ENCODE measurements at places on chromosomes 3 and 15. TPM values are rescaled to one million over a fixed set of nuclear protein-coding genes. Genes with fewer than 3 reads are reported as not detected.

The GATM gene
- total RNA-seq = 91.3 TPM

The TUSC7 gene
- total RNA-seq = not detected

DNA sequence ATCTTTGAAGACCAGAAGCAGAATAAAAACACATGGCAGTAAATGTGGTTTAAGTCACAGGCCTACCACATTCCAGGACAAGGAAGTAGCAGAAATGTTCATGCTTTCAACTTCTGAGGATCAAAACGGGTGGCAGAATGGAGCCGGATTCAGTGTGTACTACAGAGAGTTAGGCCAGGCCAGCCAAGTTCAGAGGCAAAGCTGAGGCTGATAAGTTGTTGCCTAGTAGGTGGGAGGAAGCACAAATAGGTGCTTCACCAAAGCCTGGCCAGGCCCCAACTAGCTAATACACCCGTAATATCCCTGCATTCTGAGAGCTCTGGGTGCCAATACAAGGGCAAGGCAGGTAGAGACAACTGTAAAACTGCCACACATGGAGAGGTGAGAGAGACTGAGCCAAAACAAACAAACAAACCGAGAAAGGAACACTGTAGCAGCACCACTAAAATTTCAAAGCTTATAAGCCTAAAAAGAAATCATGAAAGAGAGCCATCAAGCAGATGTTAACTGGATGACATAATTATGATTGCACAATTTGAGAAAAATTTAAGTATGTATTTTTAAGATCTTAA, 156.4 kb upstream of the CBLB start:
- no peak for DNase-seq

DNA sequence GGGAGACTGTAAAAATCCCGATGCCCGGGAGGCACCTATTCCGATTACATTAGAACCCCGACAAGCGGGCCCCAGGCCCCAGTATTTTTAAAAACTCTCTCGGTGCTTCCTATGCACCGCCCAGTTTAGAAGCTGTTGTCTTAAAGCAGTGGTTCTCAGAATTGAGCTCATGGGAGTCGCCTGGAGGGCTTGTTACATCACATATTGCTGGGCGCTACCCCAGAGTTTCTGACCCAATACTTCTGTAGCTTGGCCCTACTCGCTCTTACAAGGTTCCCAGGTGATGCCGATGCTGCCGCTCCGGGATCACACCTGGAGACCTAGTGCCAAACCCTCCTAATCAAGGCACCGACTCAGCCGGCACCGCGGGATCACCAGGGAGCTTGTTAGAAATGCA, 35.2 kb downstream of the CPN2 start:
- DNase-seq = no peak

The CCDC39 gene
- total RNA-seq = 0.82 TPM

The GOLGA6L9 gene
- 4.1 TPM for total RNA-seq

DNA sequence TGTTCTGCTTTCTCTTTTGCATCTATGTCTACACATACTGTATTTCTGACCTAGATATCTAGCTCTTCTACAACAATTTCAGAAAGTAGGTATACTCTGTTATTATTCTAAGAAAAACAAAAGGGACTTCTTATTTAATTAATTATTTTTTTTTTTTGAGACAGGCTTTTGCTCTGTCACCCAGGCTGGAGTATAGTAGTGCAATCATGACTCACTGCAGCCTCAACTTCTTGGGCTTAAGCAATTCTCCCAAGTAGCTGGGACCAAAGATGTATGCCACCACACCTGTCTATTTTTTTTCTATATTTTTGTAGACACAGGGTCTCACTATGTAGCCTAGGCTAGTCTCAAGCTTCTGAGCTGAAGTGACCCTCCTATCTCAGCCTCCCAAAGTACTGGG, 130.6 kb downstream of the MBNL1 start:
- DNase-seq = no peak

The SPATA12 gene
- not detected for total RNA-seq

- DNase-seq = no peak
Measured at GRCh38 chr3:148400754-148401153, 296.9 kb upstream of the AGTR1 start.
